ENCODE measurements at places on chromosomes 7 and 10.

DNA sequence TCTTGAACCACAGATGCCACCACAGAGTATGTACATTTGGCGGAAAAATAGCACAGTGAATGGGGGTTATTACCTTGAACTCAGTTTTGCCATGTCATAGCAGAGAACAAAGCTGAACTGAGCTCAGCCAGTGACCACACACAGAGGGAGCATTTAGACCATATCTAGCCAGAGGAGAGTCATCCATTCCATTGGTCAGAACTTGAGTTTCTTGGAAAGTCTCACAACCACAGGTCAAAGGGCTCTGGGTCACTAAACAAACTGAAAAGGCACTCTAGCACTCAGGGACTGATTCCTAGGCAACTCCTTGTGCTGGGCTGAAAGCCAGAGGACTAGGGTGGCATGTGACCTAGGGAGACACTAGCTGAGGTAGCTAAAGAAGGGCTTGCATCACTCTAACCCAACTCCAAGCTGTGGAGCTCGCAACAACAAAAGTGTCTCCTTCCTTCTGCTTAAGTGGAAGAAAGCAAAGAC lies 239.7 kb upstream of the SEMA3D start:
- no peak for DNase-seq

DNA sequence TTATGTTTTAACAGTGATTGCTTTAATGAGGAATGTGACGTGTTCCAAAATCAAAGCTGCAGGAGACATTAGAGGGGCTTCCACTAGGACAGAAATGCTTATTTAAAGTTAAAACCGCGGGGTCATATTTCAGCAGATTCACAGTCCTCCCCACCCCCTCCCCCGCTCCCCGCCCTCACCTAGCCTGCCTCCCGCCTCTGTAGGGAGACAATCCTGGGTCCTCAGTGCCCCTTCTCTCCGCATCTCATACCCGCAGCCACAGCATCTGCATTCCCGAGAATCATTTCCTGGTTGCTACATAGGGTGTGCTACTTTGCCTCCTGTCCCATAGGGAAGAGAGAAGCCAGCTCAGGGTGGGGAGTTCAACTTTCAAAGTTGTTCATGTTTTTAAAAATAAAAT lies 3.1 kb upstream of the DRGX start:
- no peak for DNase-seq

GRCh38 chr7:113936535-113936934 lies 17.7 kb upstream of the PPP1R3A start:
- DNase-seq = no peak

GRCh38 chr7:6226194-6226799 lies 46.1 kb downstream of the CYTH3 start:
- no peak for DNase-seq

GRCh38 chr7:77293046-77293445 lies 93.4 kb upstream of the FGL2 start:
- no peak for DNase-seq

GRCh38 chr7:16356301-16356958 lies 64.9 kb downstream of the CRPPA start:
- DNase-seq = no peak

- peak; percentile 16 for DNase-seq
Measured at GRCh38 chr7:94510582-94511496, 1.2 kb downstream of the CASD1 start.

DNA sequence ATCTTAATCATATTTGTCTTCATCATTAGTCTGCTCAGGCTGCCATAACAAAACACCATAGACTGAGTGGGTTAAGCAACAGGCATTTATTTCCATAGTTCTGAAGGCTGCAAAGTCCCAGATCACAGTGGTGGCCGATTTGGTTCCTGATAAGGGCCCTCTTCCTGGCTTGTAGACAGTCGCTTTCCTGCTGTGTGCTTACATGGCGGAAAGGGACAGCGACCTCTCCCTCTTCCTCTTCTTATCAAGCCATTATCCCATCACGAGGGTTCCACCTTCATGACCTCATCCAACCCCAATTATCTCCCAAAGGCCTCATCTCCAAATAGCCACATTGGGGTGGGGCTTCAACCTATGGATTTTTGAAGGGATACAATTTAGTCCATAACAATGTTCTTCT lies 84.0 kb downstream of the LYZL1 start:
- no peak for DNase-seq

DNA sequence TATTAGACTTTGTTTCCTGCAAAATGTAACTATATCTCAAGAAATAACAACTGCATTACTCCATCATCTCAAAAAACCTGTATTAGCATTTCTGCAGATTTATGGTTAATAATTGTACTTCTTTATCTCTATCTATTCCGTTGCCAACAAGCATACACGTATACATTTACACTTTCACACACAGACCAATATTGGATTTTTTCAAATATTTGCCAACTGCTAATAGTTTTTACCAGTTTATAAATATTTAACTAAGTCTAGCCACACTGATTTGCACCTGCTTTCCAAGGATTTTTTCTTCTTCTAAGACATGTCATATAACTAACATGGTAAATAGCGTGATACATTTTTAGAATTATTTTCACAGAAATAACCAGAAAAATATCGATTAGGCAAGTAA lies 12.2 kb downstream of the LRRN3 start:
- no peak for DNase-seq

DNA sequence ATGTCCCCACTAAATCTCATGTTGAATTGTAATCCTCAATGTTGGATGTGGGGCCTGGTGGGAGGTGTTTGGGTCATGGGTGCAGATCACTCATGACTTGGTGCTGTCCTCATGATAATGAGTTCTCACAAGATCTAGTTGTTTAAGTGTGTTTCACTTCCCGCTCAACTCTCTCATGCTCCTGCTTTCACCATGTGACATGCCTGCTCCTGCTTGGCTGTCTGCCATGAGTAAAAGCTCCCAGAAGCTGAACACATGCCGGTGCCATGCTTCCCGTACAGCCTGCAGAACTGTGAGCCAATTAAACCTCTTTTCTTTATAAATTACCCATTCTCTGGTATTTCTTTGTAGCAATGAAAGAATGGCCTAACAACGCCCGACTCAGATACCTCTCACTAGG lies 6.2 kb upstream of the PSTK start:
- DNase-seq = no peak

DNA sequence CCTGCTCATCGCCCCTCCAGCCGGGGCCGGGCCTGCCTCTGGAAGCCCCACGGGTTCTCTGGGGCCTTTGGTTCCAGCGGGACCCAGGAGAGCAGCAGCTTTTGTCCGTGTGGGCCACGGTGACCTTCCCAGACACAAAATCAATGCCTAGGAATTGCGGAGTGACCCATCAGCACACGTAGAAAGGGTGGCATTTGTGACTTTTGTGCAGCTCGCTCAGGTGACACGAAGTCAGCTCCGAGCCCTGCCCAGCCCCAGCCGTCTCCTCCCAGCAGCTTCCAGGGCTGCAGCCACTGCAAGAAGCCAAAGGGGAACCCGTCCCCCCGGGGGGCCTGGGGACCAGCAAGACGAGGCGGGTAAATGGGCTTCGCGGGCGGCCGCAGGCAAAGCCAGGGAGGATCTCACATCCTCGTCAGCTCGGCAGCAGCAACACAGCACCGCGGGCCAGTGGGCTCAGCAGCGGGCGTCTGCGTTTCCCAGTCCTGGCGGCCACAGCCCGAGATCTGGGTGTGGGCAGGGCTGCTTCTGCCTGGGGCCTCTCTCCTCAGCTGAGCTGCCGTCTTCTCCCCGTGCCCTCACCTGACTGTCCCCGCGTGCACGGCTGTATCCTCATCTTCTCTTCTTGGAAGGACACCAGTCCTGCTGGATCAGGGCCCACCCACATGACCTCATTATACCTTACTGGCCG lies 88.5 kb downstream of the PAXIP1 start:
- DNase-seq = peak; percentile 27

- no peak for DNase-seq
Measured at GRCh38 chr7:47125529-47125928, 456.4 kb downstream of the TNS3 start.

GRCh38 chr7:154795437-154795836 lies 207.5 kb downstream of the PAXIP1 start:
- no peak for DNase-seq

- no peak for DNase-seq
Measured at GRCh38 chr10:62234077-62234605, 34.5 kb downstream of the RTKN2 start.

DNA sequence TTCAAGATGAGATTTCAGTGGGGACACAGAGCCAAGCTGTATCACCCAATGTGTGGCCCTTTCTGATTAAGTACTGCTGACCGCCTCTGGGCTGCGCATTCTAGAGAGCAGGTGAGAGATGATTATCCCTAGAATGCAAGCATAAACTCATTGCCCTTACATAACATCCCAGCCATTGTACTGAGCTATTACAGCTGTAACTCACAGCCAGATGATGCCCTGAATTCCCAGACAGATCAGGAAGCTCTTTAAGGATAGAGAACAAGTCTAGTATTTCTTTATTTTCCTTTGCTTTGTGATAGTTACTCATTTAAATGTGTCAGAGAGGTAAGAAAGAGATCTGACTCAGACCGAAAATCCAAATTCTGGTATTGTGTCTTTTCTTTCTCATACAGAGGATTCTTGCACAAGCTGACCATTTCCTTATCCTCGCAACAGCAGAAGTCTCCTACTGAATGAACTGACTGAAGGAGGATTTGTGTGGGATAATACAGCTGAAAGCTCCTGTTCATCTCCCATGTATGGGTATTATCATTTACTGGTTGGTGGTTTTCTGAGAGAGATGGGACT lies 58.4 kb downstream of the ZNF22 start:
- no peak for DNase-seq

GRCh38 chr7:96116173-96116572 lies 205.7 kb downstream of the SLC25A13 start:
- no peak for DNase-seq

GRCh38 chr7:834277-834676 lies 2.0 kb downstream of the SUN1 start:
- DNase-seq = no peak

DNA sequence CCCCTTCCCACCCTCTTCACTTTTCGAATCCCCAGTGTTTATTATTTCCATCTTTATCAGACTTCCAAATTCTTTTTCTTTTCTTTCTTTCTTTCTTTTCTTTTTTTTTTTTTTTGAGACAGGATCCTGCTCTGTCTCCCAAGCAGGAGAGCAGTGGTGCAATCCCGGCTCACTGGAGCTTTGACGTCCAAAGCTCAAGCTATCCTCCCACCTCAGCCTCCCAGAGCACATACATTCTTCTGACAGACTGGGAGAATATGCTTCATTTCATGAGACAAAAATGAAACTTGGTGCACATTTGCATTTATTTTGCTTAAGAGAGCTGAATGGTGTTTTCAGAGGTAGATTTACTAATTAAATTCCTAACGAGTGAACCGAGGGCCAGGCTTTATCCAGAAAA lies 80.1 kb upstream of the FZD8 start:
- DNase-seq = no peak

DNA sequence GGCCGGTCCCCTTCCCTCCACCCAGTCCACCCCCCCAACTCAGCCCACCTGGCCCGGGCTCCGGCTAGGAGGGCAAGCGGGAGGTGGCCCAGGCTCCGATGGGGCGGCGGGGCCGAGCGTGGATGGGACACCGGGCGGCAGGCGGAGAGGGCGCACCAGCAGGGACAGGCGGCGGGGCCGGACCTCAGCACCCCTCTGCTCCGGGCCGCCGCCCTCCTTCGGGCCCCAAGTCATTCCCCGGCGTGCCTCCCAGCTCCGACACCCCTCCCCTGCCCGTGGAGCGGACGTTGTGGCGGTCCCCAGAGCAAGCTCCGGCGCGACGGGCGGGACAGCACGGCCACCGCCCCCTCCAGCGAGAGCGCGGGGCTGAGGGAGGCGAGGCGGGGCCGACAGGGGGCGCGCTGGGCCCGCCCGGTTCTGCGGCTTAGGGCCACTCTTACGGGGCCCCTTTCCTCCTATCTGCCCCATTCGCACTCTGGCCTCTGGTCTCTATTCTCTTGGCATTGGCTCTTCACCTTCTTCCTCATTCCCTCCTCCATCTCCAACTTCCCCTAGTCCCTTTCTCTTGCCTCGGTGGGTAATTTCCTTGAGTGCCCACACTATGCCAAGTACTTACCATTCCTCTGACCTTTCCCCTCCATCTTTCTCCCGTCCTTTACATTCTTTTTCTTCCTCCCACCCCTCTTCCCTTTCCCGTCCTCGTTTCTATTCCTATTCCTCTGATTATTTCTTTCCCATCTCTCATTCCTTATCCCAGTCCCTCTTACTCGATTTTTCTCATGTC lies 701 bp upstream of the GBX1 start:
- peak; percentile 70 for DNase-seq

DNA sequence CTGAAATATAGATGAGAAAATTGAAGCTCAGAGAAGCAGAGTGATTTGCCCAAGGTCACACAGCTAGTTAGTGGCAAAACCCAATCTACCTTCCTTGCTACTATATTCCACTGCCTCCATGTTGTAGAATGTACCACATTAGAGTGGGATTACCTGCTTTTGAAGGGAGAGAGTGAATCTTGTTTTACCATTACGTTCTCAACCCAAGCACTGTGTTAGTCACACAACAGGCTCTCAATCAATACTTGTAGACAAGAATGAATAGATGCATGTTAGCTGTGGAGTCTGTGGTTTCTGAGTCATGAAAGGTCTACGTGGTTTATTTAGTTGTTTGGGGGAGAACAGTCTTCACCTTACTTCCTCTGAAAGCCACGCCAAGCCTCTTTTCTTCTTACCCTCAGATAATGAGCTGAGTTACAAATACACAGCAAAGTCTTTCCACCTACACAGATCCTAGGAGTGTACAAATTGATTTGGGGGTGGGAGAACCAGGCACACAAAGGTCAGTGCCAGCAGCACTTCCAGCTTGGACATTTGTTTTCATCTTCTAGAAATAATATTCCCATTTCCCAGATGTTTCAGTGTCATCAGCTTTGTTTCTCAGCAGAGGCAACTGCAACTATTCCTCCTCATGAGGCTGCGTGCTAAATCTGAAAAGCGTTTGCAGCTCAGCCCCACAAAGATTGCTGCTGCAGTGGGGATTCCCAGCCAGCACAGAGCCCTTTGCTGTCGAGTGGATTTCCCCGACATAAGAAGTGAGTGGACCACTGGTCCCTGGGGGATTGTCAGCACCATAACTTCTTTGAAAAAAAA lies 71.5 kb upstream of the ADO start:
- DNase-seq = peak; percentile 25
